ENCODE measurements at places on chromosomes 12 and 14.

- no peak for DNase-seq
These were observed 3.3 kb upstream of the KRT86 start for GRCh38 chr12:52271158-52271557.

DNA sequence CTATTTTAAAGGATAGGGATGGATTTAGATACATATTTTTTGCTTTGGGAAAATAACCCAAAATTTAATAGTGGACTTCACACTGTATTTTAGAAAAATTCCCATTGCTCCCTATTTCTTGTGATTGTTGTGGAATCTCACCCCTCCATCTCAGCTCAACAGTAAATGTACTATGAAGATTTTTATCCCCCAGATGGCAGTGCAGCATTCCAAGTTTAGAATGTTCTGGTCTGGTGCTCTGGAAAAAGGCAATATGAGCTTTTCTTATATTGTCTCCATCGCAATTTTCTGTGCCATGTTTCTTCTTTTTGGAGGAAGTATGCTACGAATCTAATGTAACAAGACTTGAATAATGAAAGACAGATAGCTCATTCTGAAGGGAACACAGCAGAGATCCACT lies 471.7 kb upstream of the SYT1 start:
- no peak for DNase-seq

GRCh38 chr14:80404413-80404812 lies 193.1 kb upstream of the DIO2 start:
- no peak for DNase-seq

GRCh38 chr14:78968265-78968664 lies 798.1 kb downstream of the NRXN3 start:
- DNase-seq = no peak

DNA sequence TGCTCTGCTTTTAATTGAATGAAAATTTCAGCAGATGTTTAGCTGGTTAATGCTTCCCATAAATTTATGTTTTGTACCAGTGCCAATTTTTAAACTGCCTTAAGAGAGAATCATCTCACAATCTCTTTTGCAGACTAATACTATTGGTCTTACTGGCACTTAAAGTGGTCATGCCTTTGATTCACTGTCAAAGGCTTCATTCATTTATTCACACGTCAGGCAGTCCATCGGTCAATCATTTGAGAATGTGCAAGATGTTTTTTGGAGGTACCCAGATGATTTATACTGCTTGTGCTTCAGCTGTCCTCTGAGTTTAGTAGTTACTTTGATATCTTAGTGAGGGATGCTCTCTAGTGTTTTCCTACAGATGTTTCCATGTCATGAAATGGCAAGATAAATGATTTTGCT lies 83.4 kb downstream of the NAV3 start:
- no peak for DNase-seq

- DNase-seq = no peak
These were observed 38.1 kb upstream of the PIWIL1 start for GRCh38 chr12:130299574-130299973.

- DNase-seq = no peak
These were observed 234.0 kb downstream of the ADAMTS20 start for GRCh38 chr12:43318021-43318420.

DNA sequence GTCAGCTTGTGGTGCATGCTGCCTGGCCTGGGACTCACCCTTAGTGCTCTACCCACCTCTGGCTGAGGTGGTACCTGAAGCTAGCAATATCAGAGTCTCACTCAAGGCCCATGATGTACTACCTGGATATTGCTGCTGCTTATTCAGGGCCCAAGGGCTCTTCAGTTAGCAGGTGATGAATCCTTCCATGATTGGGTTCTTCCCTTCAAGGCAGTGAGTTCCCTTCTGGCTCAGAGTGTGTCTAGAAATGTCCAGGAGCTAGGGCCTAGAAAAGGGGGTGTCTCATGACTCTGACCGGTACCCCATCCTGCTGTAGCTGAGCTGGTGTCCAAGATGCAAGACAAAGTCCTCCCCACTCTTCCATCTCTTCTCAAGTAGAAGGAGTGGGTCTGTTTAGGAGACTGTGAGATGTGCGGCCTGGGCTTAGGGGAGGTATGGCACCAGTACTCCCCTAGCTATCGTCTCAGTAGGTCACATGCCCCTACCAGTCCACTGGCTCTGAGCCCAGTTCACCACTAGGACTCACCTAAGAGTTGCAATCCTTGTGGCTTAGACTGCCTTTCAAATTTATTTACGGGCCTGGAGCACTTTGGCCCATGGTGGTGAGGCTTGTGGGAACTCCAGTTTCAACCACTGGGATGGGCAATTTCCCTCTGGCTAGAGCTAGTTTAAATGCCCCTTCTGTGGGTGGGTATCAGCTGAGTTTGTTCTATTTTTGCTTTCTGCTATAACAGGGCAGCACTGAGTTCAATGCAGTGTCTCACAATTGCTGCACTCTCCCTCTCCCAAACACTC lies 12.2 kb downstream of the PRORP start:
- no peak for DNase-seq

DNA sequence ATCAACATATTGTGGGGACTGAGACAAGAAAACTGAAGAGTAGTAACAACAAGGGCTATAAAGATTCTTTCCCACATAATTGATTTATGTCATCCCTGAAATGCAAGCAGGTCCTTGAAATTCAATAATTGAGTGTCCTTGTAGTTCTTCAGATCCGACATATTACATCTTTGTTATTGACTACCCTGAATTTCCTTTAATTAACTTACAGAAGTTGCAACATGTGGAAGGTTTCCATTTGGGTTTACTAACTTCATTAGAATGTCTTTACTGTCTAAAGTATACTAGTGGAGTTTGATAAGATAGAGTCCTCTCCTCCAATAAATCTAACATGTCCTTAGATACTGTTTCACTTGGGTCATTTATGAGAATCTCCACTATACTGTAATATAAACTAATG lies 951.8 kb downstream of the SLC6A15 start:
- DNase-seq = no peak

- DNase-seq = no peak
These were observed 70.8 kb downstream of the HSPB8 start for GRCh38 chr12:119249383-119250155.

- no peak for DNase-seq
These were observed 13.4 kb downstream of the TNFAIP2 start for GRCh38 chr14:103136388-103137271.

GRCh38 chr12:52992699-52993557 lies 13.3 kb upstream of the EIF4B start:
- no peak for DNase-seq

- DNase-seq = no peak
These were observed 443.2 kb downstream of the C12orf50 start for GRCh38 chr12:87585882-87586557.

- DNase-seq = no peak
These were observed 50.9 kb downstream of the SNAPC1 start for GRCh38 chr14:61813096-61813606.

DNA sequence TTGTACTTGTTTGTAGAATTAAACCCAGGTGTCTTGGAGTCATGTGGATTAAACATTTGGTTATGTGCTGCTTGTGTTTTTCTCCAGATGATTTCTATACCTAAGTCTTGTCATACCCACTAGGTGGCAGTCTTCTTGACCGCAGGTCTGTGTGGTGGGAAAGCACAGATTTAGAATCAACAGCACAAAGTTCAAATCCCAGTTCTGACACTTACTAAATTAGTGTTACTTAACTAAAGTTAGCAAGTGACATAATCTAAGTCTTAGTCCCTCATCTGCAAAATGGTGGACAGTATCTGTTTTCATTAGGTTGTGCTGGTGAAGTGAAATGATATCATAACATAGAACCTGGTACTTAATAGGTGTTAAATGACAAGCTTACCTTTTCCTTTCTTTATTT lies 151.0 kb upstream of the ARHGAP5 start:
- no peak for DNase-seq

DNA sequence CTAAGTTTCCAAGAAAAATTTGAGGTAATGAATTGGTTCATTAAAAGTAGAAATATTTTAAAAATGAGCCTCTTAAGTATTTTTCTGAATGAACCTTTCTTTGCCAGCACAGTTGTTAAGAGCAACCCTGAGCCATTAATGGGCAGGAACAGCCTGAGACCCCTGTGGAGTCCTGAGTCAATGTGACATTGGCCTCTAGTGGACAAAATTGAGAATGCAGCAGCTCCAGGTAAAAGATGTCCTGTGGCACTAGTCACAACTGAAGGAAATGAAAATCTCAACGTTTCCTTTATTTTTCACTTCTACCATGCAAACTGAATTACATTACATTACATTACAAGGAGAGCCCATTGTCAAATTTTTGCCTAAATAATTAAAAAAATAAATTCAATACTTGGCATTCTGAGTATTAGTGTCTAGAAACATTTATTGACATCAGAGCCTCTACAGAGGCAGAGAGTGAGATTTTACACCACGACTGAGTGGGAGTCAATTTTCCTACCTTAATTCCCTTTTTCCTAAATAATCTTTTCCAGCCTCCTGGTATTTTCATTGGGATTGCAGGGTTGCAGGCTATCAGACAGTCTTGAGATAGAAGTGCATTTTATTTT lies 135.7 kb downstream of the PPM1H start:
- peak; percentile 51 for DNase-seq

DNA sequence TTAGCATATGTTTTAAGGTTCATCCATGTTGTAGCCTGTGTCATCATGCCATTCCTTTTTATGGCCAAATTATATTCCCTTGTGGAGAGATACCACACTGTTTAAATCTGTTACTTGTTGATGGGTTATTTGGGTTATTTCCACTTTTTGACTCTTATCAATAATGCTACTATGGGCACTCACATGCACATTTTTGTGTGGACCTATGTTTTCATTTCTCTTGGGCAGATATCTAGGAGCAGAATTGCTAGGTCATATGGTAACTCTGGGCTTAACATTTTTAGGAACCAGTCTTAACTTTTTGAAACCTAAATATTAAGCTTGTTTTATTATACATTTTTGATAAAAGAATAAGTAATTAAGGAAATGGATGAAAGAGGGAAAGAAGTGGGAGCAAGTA lies 4.0 kb downstream of the EML1 start:
- no peak for DNase-seq

- peak; percentile 44 for DNase-seq
These were observed 6.0 kb downstream of the GAPDH start for GRCh38 chr12:6540181-6540877.

DNA sequence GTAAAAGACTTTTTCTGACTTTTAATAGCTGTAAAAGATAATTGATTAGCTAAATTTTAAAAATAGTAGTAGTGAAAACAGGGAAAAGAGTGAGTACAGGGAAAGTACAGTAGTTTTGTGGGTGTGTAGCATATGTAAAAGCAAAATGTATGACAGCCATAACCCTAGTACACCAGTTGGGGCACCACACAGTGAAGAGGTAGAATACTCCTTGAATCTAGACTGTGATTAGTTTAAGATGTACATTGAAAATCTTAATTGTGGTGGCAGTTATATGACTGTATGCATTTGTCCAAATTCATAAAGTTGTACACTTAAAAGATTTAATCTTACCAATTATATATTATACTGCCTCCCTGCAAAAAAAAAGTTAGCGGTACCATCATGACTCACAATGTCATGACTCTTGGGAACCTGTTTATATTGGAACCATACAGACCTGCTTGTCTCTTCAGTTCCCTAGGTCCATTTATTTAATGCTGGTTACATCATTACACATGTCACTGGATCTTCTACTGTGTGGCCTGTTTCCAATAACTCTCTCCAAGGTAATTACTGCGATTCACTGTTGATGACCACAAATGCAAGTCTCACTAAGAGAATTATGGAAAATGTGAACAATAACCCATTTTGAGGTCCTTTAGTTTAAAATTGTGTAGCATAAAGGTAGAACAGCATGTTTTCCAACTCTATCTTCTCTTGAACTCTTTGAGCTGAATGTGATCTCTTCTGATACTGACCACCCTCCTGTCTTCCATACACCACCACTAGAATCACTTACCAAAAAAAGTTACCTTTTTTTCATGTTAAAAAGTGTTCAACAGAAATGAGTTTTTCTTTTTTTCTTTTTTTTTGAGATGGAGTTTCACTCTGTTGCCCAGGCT lies 264.2 kb upstream of the AMIGO2 start:
- DNase-seq = no peak

- DNase-seq = no peak
These were observed 74.0 kb upstream of the CDKN3 start for GRCh38 chr14:54322701-54323337.

- DNase-seq = no peak
These were observed 91.4 kb downstream of the PLCZ1 start for GRCh38 chr12:18646286-18646890.

GRCh38 chr12:127677537-127678131 lies 589.3 kb upstream of the TMEM132C start:
- peak; percentile 25 for DNase-seq

DNA sequence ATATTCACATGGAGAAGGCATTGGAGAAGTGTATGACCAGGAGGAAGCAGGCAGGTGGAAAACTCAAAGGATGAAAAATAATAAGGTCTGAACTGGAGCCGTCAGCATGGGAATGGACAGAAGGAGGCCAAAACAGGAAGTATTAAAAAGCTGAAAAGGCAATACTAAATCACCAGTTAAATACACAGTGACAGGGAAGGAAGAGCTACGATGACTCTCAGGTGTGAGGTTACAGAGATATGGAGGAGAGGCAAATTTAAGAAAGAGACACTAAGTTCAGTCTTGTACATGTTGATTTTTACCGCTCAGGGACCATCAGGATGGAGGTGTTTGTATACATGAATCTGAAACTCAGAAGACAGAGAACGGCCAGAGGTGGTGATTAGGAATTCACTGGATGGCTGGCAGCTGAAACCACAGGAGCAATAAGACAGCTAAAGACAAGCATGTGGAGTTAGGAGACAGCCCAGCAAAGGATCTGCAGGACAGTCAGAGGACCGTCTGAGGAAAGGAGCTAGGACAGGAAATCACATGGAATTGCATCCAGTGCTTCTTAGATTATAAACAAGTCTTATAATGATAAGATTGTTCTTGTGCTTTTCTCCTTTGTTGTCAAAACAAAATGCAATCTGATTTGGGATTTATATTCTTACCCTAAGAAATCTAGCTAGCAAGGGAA lies 33.9 kb upstream of the CDKN3 start:
- no peak for DNase-seq

DNA sequence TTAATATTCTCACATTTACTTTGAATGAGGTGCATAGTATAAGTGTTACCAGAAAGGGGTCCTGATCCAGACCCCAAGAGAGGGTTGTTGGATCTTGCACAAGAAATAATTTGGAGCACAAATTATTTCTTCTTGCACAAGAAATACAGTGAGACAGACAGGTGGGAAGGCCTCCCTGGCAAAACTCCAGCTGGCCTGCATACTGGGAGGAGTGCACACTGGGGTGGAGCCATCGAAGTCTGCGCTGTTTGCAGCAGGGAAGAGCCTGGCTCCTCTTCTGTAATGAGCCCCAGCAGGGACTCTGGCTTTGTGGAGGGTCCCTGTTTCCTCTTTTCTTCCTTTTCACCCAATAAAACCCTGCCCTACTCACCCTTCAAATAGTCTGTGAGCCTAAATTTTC lies 141.6 kb downstream of the GLT1D1 start:
- no peak for DNase-seq

GRCh38 chr12:7750350-7750749 lies 3.2 kb upstream of the CLEC4C start:
- DNase-seq = no peak

DNA sequence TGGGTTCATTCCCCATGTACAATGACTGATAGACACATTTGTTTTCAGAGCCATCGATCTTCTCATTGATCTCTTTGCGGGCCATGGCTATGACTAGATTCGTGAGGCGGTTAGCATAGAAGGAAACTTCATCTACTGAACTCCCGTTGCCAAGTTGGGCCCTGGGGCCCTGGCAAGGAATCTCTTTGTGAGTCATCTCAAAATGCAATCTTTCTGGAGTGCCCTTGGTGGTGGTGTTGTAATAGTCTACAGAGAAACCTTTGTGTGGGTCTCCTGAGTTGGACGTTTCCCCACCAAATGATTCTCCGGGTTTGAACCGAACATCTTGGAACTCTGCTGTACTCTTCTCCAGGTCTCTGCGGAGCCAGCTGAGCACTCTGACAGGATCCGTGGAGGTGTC lies 20.4 kb downstream of the AKAP3 start:
- DNase-seq = no peak
